ENCODE measurements at places on chromosomes 4 and X. TPM values are rescaled to one million over a fixed set of nuclear protein-coding genes. Genes with fewer than 3 reads are reported as not detected.

Gene DDX60
- 33.1 TPM for total RNA-seq

Gene CDKL5
- 5.7 TPM for total RNA-seq

Gene NMU
- total RNA-seq: not detected

Gene GATA1
- not detected for total RNA-seq

Gene SLC49A3
- total RNA-seq: 1.7 TPM

Gene GAGE1
- total RNA-seq: not detected

Gene FRMPD4
- total RNA-seq: not detected

Gene NWD2
- total RNA-seq: not detected

Gene TENM3
- not detected for total RNA-seq

Gene GPC4
- total RNA-seq: not detected

Gene FATE1
- total RNA-seq: not detected

Gene MGARP
- 0.33 TPM for total RNA-seq

Gene SPOCK3
- not detected for total RNA-seq

Gene CFAP47
- not detected for total RNA-seq

Gene ZRSR2
- 30.7 TPM for total RNA-seq

Gene ARHGAP6
- total RNA-seq: not detected

DNA sequence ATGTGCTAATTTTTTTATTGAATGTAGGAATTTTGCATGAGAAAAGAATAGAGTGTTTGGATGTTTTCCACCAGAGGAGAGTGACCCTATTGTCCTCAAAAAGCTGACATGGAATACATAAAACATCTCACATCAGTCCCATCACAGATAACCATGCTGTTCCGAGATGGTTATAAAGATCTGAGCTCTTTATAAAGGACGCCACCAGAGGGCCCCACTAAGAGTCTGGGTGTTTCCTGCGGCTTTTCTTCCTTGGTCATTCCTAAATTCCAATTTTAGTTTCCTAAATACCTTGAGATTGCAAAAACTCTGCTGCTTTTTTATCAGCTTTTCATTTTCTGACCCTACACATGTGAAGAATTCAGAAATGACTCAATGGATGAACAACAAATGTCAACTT is 504.5 kb upstream of the FRG1 start:
- no peak for DNase-seq

- no peak for DNase-seq
These were observed 63.3 kb upstream of the ARX start for GRCh38 chrX:25079020-25079419.

GRCh38 chrX:134734466-134734952 is 76.2 kb upstream of the PLAC1 start:
- no peak for DNase-seq

GRCh38 chr4:74437866-74438265 is 7.1 kb upstream of the AREG start:
- DNase-seq: no peak

DNA sequence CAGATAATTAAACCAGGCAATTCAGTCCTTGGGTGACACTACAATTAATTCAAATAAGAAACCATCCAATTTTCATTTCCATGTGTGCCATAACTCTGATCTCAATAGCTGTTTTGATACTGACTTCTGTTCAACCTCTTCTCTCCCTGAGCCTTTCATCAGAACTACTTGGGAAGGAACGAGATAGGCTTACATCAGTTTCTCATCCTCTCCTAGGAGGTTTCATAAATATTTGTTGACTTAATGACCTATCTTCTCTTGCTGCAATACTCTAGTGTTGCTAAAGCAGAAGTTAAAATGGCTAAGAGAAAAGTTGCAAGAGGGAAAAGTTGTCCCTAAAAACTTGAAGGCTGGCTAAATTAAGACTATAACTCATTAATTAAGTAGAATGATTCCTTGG is 41.8 kb downstream of the PRKG2 start:
- DNase-seq: no peak

DNA sequence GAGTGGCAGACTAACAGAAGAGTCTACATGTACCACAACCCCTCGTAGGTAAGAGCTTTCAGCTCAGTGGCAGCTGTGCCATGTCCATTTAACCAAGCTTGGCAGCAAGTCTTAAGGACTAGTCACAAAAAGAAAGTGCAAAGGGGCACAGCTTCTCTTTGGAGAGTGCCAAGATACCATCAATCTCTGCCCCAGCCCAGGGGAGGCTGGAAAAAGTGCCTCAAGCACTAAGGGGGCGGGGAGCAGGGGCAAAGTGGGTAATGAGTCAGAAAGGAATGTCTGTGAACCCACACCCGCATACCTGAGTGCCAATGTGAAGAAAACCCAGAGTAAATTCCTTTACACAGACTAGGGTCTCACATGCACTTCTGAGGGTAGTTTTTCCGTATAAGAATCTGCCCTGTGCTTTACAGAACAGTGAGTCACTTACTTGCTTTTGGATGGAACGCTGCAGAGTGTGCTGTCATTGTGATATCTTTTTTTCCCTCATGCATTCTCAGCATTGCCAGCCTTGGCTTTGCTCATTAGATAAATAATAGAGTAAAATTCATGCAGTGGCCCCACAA is 219.8 kb downstream of the ZNF674 start:
- no peak for DNase-seq

- DNase-seq: no peak
These were observed 7.8 kb downstream of the YTHDC1 start for GRCh38 chr4:68342134-68342533.

GRCh38 chr4:113007151-113007550 is 42.3 kb upstream of the ANK2 start:
- DNase-seq: no peak

- peak; percentile 61 for DNase-seq
These were observed 55.0 kb downstream of the FAM53A start for GRCh38 chr4:1628892-1629698.

DNA sequence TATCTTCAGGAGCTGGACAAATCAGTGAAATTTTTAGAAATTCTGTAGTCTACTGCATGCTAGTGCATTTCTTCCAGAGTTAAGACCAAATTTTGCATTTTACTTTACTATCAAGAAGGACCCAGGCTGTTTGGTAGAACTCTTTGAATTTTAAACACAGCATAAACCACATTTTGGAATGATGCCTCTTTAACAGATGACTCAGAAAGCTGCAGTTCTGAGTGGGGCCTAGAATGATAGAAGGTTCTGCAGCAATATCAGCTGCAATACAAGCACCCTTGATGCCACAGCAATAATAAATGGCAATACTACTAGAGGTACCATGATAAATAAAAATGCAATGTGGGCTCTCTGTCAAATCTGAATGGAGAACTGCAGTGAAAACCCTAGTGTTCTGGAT is 198.7 kb downstream of the TMA16 start:
- DNase-seq: no peak

GRCh38 chr4:172652369-172652768 is 516.2 kb upstream of the GALNT7 start:
- DNase-seq: no peak

DNA sequence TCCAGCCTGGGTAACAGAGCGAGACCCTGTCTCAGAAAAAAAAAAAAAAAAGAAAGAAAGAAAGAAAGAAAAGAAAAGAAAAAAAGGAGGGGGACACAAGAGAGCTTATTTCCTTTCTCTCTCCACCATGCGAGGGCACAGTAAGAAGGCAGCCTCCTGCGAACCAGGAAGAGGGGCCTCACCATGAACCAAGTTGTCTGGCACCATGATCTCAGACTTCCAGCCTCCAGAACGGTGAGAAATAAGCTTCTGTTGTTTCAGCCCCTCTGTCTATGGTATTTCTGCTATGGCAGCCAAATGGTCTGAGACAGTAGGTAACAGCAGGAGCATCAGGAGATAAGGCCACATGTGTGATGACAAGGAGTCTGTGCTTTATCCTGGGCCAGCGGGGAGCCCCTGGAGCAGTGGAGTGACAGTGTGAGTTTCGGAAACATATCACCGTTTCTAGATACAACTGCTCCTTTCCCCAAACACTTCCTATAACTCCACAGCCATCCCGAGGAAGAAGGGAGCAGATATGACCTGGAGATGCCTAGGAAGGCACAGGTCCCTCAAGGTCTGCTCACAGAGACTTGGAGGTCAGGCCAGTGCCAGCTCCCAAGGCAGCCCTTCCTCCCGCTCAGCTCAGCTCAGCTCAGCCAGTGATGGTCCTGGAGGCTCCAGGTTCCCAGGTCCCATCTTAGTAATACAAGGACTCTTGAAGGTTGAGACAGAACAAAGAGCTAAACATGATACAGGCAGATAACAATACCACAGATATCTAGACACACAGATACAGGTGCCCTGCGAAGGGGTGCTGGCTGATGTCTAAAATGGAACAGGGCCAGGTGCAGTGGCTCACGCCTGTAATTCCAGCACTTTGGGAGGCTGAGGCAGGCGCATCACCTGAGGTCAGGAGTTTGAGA is 17.7 kb downstream of the JAKMIP1 start:
- DNase-seq: no peak

GRCh38 chr4:172974586-172974985 is 194.0 kb upstream of the GALNT7 start:
- DNase-seq: no peak

DNA sequence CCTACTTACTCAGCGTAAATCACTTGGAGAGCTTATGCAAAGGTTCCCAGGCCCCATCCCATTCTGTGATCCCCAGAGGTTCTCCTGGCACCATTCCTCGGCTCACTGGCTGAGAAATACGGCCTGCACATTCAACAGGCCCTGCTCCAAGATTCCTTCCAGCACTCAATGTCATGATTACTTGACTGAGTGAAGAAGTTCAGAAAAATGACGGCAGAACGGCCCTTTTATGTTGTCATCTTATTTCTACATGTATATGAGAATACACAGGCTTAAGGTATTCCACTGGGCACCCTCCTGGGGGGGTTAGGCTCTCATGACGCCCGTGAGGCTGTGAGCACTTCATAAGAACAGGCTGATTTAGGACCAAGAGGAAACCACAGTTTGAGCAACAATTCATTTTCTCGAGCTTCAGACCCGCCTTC is 190.6 kb downstream of the NSUN7 start:
- DNase-seq: no peak

- no peak for DNase-seq
These were observed 119.4 kb upstream of the C1GALT1C1 start for GRCh38 chrX:120749141-120749846.

GRCh38 chrX:136577552-136577951 is 45.5 kb downstream of the VGLL1 start:
- peak; percentile 72 for DNase-seq

GRCh38 chrX:47933946-47934345 is 69.8 kb downstream of the ZNF182 start:
- no peak for DNase-seq

DNA sequence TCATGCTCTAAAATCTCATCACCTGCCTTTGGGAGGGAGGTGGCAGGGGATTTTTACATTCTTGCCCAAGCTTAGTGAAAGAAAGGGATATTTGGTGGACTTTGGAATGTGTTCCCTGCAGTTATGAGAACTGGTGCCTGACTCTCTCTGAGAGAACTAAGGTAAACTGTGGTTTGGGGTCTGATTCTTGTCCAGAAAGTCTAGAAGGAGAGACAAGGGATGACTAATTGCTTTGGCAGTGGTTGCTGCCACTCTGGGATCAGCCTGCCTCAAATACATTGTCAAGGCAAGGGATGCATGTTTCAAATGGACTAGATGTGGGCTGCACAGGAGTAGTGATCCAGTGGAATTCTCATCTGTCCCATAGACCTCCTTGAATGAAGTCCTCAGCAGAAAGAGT is 115.2 kb downstream of the DDIT4L start:
- no peak for DNase-seq

- no peak for DNase-seq
These were observed 61.5 kb downstream of the GEMIN8 start for GRCh38 chrX:13968198-13968597.

DNA sequence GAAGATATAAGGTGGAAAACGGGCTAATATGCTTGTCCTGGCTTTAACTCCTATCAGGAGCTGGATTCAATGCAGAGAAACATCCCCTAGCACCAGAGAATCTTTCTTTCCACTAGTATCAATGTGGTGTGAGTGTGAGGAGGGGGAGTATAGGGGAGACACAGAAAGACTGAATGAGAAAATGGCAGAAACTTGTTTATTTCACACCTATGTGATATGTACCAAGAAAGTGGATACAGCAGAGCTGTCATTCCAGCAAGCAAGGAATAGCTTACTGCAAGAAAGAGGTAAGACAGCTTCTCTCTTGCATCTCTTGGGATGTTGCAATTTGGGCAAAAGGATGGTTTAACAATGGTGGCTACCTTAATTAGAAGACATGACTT is 105.6 kb downstream of the LNX1 start:
- DNase-seq: no peak

DNA sequence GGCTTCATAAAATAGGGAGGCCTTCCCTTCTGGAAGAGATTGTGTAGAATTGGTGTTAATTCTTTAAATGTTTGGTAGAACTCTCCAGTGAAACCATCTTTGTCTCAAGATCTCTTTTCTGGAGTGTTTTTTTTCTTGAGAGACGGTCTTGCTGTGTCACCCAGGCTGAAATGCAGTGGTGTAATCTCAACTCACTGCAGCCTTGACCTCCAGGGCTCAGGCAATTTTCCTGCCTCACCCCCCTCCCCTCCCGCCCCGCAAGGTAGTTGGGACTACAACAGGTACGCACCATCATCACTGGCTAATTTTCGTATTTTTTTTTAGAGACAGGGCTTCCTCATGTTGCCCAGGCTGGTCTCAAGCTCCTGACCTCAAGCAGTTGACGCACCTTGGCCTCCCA is 12.1 kb downstream of the SMS start:
- DNase-seq: no peak

- no peak for DNase-seq
These were observed 826.2 kb upstream of the TENM3 start for GRCh38 chr4:181416966-181417365.

DNA sequence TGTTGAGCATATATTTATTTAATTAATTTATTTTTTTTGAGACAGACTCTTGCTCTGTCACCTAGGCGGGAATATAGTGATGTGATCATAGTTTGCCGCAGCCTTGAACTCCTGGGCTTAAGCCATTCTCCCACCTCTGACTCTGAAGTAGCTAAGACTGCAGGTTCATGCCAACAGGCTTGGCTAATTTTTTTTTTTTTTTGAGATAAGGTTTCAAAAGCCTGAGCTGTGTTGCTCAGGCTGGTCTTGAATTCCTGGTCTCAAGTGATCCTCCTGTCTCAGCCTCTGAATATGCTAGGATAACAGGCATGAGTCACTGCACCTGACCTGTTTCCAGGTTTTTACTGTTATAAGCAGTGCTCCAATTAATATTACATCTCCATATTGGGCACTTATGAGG is 4.8 kb downstream of the ADD1 start:
- no peak for DNase-seq

DNA sequence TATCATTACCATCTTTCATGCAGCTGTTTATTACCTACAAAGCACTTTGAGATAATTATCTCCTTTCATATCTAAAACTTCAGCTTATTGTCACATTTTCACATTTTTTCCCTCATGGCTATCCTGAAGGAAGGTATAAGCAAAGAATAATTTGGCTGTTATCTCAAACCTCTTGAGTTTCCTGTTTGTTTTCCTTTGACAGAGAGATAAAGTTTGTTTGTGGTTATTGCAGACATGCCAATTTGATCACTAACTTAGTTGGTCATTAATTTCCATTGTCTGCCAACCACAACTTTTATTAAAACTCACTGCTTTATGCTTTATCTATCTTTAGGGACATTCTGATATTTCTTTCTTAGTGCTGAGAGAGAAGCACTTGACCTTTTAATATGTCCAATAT is 89.8 kb upstream of the SPANXB1 start:
- DNase-seq: no peak

All from CD4-positive, alpha-beta memory T cell (primary cell).